DMS79 (cell line): ENCODE measurements at places on chromosomes 7 and 10.

DNA sequence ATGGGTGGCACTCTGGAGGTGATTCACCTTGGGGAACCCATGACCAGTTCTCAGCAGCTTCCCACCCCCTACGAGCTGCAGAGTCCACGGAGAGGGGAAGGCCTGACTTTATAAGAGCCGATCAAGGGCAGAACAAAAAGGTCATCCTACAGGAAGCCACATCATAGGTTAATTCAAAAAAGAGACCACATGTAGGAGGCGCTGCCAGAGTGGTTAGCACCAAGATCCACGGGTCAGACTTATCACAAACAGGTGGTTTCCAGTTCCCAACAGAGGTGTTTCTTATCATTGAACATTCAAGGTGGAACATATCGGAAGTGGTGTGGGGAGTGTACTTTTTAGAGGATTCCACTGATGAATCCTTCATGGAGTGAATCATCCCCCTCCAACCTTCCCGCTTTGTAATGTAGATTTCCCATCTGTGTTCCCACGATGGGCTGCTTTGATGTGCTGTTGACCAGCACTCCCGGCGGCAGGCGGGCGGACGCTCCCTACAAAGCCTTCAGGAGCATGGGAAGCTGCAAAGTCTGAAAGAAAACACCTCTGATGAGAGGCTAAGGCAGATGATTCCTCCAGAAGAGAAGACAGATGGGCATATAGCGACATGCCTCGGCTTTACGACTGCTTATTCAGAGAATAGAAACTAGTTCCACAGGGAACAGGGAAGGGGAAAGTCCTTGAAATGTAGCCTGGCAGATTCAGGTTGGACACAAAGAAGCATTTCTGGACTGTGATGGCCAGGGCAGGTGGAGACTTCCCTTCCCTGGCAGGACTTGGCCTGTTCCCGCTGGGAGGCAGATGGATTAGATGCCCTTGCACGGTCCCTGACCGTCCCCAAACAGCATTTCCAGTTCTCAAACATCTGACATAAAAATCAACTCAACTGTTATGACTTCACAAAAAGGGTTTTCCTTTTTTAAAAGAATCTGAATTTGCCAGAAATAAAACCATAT is 66.5 kb downstream of the AFAP1L2 start:
- DNase-seq = no peak

GRCh38 chr10:5014936-5015335 is 11.3 kb upstream of the AKR1C2 start:
- DNase-seq = no peak

DNA sequence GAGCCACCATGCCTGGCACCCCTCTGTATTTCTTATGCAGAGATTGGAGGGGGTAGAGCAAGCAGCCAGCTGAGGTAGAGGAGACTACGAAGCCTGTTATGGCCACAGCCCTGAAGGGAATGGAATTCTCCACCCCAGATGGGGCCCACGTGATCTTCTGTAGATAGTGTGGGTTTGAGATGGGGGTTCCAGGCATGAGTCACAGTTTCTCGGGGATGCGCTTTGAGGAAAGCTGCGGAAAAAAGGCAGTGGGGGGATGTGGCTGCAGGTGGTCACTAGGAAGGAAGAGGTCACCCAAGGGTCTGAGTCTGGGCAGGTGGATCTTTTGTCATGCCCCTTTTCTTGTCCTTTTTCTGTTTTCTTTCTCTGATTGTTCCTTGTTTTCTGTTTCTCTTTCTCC is 11.5 kb downstream of the FAM131B start:
- DNase-seq = no peak

- peak; percentile 9 for DNase-seq
Observed at GRCh38 chr7:110590415-110590814, 500.5 kb upstream of the LRRN3 start.

DNA sequence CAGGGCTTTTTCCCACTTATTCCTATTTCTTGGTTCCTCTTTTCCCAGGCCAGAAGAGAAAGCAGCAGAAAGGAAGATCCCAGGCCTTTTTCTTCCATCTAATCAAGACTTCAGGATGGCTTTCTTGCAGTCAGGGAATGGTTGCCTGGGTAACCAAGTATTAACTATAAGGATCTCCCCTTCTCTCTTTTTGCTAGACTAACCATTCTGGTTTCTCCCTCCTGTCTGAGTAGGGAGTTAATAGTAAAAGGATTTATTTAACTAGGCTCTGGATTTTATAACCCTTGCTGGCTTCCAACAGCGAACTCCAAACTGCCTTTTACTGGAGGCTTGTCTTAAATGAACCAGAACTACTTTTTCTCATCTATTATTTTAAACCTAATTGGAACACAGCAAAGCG is 90.4 kb downstream of the GRM8 start:
- DNase-seq = peak; percentile 63

DNA sequence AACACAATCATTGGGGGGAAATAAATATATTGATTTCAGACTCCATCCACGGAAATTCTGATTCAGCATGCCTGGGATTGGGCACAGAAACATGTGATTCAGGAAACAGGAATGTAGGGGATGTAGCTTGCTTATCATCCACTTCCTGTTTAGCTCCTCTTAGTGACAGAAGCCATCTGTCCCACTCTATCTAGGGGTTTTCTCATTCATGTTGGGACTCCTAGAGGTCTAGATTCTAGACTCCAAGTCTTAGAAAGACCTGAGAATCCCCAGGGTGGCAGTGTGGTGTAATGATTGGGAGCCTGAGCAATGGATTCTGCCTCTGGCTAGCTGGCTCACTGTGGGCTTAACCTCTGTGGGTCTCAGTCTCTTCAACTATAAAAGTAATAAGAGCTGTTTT is 67.9 kb downstream of the CDK1 start:
- DNase-seq = no peak

DNA sequence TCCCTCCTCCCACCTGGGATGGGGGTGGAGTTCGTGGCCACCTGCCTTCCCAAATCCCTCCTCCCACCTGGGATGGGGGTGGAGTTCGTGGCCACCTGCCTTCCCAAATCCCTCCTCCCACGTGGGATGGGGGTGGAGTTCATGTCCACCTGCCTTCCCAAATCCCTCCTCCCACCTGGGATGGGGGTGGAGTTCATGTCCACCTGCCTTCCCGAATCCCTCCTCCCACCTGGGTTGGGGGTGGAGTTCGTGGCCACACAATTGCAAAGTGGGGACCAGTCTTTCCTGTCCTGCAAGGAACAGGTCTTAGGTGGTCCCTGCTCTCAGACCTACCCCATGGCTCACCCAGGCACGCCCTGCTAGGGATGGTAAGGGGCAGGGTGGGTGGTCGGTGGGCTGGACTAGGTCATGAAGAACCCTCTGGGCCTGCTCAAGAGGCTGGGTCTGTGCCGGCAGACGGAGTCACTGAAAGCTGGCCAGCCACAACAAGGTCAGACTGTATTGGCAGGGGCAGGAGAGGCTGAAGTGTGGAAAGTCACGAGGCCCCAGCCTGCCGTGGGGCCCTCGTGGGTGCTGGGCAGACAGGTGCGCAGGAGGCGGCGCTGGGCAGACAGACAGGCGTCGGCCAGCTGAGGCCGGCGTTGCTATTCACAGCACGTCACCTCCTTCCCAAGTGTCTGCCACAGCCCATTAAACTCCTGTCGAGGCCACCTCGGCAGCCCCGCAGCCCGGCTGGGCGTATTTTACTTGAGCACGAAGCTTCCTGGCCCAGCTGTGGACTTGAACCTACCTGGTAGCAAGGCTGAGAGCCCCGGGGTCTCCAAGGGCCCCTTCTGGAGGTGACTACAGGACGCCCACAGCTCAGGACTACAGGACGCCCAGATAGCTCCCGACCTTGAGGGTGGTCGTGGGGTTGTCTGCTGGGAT is 4.1 kb downstream of the KNDC1 start:
- peak; percentile 58 for DNase-seq
